Urinary bladder (tissue), 4 donors: ENCODE measurements at places on chromosomes 4 and X. TPM values are rescaled to one million over a fixed set of nuclear protein-coding genes. Genes with fewer than 3 reads are reported as not detected.

Gene PRKG2
- polyA plus RNA-seq = 0.19 TPM

Gene MTNR1A
- polyA plus RNA-seq = not detected

Gene PLXNB3
- 25.8 TPM for polyA plus RNA-seq

Gene AWAT2
- not detected for polyA plus RNA-seq
